ENCODE measurements at places on chromosomes 1 and 21.

DNA sequence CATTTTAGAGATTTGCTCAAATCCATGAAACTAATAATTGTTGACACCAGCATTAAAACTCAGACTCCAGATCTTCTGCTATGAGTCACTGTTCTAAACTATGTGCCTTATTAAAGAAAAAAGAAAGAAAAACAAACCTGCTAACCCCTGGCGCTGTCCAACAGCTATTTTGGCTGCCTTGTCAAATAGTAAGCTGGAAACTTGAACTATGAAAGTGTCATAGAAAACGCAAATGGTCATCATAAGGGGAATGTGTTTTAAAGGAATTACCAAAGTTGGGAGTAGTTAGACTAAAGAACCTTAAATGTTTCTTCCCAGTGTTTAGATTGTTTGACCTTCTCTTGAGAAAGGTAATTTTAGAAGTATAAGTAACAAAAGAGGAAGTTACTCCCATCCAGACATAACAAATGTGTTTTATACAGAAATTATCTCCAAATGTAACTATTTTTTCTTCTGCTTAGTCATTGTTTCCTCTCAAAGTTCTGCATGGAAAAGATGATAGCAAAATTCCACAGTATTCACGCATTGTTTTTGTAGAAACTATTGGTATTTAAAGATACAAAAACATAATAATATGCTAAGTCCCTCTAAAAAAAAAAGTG lies 272.4 kb downstream of the TPR start:
- DNase-seq, result no peak

DNA sequence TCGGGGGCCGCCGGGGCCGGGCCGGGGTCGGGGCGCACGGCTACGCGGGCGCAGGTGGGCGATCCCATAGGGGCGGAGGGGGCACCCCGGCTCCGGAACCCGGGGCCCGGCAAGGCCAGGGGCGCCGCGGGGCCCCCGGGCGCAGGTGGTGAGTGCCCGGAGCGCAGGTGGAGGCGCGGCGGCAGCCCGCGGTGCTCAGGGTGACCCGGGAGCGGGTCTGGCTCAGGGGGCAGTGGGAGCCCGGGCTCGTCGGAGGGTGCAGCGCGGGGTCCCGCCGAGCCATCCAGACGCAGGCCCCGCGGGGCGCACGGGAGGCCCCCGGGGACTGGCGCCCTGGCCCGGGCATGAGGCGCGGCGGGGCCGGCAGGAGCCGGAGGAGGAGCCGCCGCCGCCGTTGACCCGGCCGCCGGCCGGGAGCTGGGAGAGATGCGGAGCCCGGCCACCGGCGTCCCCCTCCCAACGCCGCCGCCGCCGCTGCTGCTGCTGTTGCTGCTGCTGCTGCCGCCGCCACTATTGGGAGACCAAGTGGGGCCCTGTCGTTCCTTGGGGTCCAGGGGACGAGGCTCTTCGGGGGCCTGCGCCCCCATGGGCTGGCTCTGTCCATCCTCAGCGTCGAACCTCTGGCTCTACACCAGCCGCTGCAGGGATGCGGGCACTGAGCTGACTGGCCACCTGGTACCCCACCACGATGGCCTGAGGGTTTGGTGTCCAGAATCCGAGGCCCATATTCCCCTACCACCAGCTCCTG lies 489 bp downstream of the CELSR2 start:
- no peak for DNase-seq

DNA sequence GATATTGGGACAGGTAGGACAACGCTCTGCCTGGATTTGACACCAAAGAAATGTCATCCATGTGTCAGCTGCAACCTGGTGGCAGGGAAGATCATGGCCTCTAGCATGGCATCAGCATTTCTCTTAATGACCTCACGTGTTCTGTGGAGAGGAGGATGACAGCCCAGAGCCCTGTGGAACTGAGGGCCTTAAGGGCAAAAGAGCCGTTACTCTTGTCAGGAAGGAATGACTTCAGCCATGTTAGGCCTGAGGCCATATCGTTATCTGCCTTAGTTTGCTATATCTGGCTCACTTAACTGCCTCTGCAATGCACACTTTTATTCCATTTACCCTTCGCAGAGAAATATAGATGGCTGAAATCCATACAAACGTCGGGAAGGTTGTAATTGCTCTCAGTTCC lies 83.2 kb upstream of the PBX1 start:
- DNase-seq, result no peak

DNA sequence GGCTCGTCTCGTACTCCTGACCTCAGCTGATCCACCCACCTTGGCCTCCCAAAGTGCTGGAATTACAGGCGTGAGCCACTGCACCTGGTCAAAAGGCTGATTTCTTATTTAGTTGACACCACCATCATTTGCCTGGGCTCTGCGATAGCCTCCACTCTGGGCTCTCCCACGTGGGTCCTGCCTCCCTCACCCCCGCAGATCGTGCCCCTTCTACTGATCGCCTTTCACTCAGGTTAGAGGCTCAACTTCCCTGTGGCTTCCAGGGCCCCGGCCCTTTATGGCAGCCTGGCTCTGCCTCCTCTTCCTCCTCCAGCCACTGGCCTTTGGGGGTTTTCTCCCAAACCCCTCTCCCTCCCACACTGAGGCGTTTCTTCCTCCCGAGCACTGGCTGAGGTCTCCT lies 2.5 kb upstream of the MFAP2 start:
- DNase-seq, result no peak

DNA sequence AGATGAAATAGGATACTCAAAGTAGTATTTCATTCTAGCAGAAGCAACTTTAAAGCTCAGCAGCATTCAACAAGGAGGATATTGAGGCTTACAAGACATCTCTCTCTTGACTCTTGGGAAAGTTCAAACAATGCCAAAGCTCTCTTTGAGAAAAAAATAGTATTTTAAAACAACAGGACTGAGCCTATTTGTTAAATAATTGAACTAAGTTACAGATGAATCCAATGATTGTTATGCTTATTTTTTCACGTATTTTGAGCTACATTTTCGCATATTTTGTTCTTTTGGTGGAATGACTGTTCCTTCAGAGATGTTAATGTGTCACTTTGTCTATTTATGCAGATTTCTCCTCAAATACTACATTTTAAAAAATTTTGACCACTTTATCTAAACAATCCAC lies 200.7 kb downstream of the KCTD3 start:
- no peak for DNase-seq

GRCh38 chr1:157284451-157284850 lies 146.3 kb upstream of the ETV3 start:
- no peak for DNase-seq

DNA sequence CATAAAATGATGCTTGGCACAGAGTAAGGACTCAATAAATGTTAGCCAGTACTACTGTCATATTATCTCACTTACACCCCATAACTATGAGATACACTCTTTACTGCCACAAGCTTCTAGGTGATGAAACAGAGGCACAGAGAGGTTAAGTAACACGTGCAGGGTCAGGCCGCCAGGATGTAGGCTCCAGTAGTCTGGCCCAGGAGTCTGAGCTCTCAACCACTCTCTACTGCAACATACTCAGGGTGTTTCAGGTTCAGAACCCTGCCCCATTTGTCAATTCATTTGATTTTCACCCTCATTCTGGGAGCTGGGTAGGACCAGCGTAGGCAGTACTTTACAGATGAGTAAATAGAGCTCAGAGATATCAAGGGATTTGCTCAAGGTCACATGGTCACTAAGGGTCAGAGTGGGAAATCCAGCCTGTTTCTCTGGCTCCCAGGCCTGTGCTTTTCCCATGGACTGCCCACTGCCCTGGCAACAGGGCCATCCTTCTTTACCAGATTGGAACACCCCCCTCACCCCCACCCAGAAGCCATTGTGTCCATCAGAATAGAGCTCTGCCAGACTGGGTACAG lies 21.2 kb downstream of the IQGAP3 start:
- DNase-seq, result no peak

Measured in stimulated activated CD8-positive, alpha-beta memory T cell treated with anti-CD3 and anti-CD28 coated beads, Interleukin-7, amount 100 ng/mL, for 4 hours (primary cell).